Stimulated activated CD4-positive, alpha-beta T cell treated with anti-CD3 and anti-CD28 coated beads, Interleukin-1b, Interleukin-23, amount 100 ng/mL, for 4 hours (primary cell): ENCODE measurements at places on chromosomes 1 and 21.
A peak's percentile ranks its signal among the peaks of the same experiment; 100 is the strongest.

GRCh38 chr1:198387587-198387986 is 152.9 kb downstream of the ATP6V1G3 start:
- DNase-seq, result no peak

GRCh38 chr1:222909586-222909985 is 94.7 kb downstream of the DISP1 start:
- DNase-seq, result no peak

- no peak for DNase-seq
Observed at GRCh38 chr1:25098717-25099116, 133.6 kb downstream of the SYF2 start.

GRCh38 chr21:27645285-27645684 is 678.4 kb upstream of the ADAMTS5 start:
- no peak for DNase-seq

GRCh38 chr1:85146972-85147359 is 53.9 kb downstream of the SYDE2 start:
- DNase-seq, result no peak

DNA sequence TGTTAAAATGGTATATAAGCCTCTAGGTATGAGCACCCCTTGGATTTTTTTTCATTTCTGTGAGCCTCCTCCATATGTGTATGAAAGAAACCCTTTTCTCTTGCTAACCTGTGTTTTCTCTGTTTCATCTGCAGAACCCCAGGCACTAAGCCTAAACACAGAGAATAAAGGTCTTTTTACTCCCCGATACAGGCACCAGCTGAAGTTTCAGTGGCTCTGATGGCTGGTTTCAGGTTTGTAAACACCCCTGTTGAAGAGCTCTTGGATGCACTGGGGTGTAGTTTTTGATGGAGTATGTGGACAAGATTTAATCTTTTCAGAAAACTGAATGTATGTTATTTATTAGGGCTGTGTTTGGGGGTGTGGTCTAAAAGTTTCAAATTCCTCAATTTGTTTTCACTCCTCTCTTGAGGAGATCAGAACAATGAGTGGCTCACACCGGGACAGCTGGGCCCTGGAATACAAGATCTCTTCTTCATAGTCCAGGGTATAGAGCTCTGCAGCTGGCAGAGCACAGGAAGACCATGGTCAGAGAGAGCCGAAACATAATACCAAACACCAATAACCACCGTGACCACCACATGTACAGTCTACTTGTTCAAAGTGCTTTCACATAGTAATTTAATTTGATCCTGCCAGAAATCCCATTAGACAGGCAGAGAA is 50.2 kb upstream of the VTCN1 start:
- no peak for DNase-seq

DNA sequence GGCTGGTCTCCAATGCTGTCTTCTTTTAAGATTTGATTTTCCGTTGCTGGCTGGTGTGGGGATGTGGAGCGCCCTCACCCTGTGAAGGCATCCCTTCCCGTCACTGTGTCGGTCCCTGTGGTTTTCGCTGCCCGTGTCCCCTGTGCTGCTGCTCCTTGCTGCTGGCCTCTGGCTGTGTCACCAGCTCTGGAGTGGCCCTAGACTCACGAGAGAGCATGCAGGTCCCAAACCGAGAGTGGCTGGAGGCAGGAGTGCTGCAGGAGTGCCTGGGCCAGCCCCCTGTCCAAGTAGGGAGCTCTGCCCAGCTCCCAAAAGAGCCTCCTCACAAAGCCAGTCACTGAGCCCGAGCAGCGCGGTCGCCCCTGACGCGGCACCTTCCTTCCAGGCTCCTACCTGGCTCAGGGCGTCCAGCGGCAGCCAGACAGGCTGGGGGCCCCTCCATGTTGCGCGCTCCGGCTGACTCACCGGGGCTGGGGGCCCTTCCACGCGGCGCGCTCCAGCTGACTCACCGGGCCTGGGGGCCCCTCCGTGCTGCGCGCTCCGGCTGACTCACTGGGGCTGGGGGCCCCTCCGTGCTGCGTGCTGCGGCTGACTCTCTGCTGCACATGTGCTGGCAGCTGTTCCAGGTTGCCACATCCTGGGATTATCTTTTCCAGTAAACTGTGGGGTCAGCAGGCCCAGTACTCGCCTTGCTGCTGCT is 106.7 kb upstream of the COL6A1 start:
- no peak for DNase-seq

DNA sequence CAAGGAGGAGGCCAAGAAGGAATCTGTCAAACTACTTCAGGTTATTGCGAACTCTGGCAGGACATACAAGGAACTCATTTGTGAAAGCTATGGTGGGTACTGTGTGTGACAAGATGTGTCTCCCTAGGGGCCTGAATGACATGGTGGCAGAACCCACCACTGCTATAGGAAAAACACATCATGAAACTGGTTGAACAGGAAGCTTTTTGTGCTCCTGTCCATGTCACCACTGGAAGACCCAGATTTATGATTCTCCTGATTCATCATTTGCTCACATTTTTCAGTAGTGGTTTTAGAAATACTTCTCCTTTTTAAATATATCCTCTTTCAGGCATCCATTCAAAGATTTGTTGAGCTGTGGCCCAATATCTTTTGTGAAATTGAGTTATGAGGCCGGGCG is 23.6 kb downstream of the ARMH1 start:
- DNase-seq, result no peak

DNA sequence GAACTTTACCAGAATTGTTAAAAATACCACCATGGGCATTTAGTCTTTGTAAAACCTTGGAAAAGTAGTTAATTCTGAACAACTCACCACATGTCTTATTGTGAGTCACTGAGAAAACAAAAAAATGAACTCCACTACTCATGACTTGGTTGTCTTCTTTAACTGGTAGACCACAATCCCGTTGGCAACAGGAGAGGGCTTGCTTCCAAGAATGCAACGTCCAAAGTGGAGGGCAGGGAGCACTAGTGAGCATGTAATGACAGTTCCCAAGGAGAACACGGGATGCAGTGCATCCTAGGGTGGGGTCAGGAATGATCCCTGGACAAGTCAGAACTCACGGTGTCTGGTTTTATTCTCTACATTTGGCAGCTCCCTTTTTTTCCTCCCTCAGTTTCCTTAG is 15.2 kb upstream of the HMCN1 start:
- DNase-seq, result no peak

- DNase-seq, result no peak
Observed at GRCh38 chr1:207064561-207064960, 11.5 kb downstream of the PFKFB2 start.

- DNase-seq, result no peak
Observed at GRCh38 chr1:178405137-178405536, 91.6 kb downstream of the CLEC20A start.

DNA sequence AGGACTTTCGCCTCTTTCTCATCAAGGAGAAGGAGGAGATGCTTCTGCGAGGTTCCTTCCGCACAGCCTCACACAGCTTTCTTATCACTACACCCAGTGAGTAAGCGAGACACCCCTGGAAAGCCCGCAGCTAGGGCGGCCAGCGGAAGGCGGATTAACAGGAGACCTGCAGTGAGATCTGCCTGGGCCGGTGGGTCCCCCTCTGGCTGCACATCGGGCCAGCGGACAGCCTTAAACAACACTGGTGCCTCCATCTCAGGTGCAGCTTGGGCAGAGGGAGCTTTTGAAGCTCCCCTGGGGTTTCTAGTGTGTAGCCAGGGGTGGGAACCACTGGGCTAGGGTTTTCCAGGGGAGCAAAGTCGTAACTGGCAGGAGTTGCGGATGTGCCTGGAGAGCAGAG is 17.5 kb upstream of the MTARC1 start:
- DNase-seq, result no peak

GRCh38 chr1:233614743-233615521 is 1.0 kb downstream of the KCNK1 start:
- DNase-seq, result no peak

DNA sequence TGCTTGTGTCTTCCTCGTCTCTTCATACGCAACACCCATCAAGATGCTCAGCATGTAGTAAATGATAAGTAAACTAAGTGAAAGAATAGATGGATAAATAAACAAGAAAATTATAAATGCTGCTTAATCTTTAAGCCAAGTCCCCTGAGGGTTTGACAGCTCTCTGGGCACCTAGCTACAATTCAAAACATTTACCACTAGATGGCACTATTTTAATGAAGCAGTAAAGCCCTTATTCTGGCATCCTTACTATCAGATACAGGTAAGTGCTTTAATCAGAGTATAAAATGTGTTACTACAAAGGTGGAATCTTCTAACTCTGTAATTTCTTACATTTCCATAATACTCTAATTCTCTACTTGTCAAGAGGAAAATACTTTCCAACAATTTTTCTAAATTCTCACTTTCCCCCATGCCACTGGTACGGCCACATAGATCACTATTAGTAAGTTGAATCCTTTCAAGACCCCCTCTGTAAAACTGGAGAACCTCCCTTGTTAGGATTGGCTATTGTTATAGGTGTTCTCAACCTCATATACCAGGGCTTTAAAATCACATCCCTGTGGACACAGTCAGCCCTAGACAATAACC is 137.8 kb downstream of the BARHL2 start:
- DNase-seq, result no peak

DNA sequence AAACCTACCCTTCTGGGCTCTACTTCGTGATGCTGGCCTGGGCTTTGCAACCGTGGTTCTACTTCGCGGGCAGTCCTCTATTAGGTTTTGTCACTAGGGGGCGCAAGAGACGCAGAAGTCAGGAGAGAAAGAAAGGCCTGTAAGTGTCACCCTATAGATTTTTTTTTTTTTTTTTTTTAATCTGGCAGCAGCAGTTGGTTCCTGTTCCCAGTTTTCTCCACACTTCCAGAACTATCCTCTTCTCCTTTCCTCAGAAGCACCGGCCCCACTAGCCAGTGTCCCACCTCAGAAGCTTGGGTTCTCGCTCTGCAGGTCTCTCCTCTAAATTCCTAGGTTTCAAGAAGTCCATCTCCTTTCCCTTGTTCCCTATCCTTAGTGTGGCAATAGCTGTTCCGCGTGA is 9.1 kb upstream of the LCE2D start:
- peak; percentile 11 for DNase-seq

- no peak for DNase-seq
Observed at GRCh38 chr1:194056169-194056568, 869.8 kb upstream of the B3GALT2 start.

DNA sequence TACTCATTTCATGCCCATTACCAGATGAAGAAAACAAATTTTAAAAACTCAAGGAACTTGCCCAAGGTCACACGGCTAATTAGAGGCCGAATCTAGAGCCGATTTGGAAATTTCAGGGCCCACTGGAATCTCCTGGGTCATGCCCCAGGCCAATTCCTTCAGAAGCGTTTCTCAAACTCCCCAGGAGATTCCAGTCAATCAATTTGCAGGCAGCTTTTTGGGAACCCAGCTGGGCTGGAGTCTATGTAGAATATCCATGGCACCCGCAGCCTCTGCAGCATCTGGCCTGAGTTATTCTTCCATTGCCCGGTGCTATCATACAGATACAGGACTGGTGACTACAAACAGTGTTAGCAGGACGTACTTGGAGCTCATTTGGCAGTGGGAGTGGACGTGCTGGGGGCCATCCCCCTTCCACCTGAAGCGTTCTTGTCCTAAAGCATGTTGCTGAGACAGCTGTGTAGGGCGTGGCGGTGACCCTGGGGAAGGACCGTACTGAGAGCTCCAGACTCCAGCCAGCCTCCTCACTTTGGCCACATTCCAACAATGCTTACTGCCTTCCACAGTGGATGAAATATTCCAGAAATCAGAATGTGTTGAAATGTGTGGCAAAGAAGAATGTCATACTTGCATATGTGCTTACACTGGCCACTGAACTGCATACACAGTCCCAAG is 38.3 kb downstream of the ABCG1 start:
- no peak for DNase-seq

GRCh38 chr1:19332832-19333231 is 20.7 kb downstream of the SLC66A1 start:
- no peak for DNase-seq

- DNase-seq, result no peak
Observed at GRCh38 chr1:207463021-207463420, 8.9 kb downstream of the CR2 start.

- DNase-seq, result peak; percentile 85
Observed at GRCh38 chr1:153658400-153659174, at the start of gene SNAPIN. SNAPIN (plus strand) TSS chr1:153658703; CDS start chr1:153658744, 41 bp downstream.

- no peak for DNase-seq
Observed at GRCh38 chr1:173856903-173857302, 10.9 kb downstream of the GAS5 start.

- DNase-seq, result no peak
Observed at GRCh38 chr1:198212126-198212525, 55.3 kb downstream of the NEK7 start.

- no peak for DNase-seq
Observed at GRCh38 chr1:78038071-78038470, 7.7 kb upstream of the GIPC2 start.

- DNase-seq, result no peak
Observed at GRCh38 chr1:177053648-177054047, 110.9 kb downstream of the ASTN1 start.
